ENCODE measurements at places on chromosomes 5 and 9. TPM values are rescaled to one million over a fixed set of nuclear protein-coding genes. Genes with fewer than 3 reads are reported as not detected.

PCDHGA11 gene
- total RNA-seq: 0.06 TPM

LTC4S gene
- total RNA-seq: not detected

FOXD4L4 gene
- 0.10 TPM for total RNA-seq

PCDHGB7 gene
- total RNA-seq: not detected

LCP2 gene
- 199 TPM for total RNA-seq

CD274 gene
- total RNA-seq: 22.0 TPM

ROPN1L gene
- not detected for total RNA-seq

SCGB3A1 gene
- total RNA-seq: 1.1 TPM

GRCh38 chr5:17212996-17213395 lies 4.4 kb upstream of the BASP1 start:
- no peak for DNase-seq

DNA sequence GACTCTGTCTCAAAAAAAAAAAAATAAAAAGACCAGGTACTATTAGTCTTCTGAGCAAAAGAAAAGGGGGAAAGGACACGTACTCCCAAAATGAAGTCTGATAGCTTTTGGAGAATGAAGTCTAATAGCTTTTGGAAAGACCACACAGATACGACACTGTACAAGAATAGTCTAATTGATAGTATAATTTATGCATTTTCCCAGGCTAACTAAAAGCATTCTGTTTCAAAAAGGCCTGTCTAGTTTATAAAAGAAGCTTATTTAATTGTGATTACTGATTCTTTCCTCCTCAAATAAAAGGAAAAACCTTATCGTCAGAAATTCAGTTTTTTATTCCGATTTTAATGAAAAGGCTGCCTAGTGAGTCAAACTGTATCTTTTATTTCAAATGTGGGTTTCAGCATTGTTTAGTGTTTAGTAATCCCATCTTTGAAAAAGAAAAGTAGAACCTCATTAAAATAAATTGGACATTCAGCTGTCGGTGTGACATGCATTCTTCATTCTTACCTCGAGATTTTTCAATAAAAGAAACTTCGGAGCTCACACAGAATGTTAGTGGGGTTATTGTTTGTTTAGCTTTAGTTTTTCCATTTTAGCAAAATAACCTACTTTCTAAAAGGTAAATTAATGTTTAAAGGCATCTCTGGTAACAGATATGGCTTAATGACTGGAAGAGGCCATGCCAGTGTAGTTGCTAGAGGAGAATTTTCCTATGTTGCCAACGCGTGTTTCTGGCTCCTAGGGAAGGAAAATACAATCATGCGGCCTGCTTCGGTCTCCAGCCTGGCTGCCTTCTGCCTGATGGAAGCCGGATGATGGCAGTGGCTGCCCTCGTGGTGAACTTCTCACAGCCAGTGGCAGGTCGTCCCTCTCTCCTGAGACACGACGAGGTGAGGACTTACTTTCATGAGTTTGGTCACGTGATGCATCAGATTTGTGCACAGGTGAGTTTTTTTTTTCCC lies 70.0 kb downstream of the NLN start:
- no peak for DNase-seq

GRCh38 chr9:132181796-132182313 lies 20.0 kb downstream of the NTNG2 start:
- DNase-seq: no peak

DNA sequence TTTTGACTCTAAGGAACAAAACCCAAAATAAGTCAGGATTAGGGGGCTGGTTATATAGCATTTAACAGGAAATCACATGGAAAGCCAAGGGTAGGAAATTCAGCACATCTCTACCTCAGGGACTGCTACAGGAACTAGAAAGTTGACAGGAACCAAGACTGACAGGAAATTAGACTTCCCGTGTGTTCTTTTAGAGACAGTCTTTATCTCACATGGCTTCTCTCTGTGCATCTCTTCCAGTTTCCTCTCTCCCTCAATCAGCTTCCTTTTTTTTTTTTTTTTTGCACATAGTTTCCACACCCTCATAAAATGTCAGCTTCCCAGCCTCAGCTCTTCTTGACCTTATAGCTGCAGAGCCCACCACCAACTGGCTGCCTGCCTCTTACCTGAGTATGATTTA lies 4.8 kb downstream of the RECK start:
- DNase-seq: no peak

- DNase-seq: no peak
These were observed 211.1 kb upstream of the TLE4 start for GRCh38 chr9:79360387-79361347.

DNA sequence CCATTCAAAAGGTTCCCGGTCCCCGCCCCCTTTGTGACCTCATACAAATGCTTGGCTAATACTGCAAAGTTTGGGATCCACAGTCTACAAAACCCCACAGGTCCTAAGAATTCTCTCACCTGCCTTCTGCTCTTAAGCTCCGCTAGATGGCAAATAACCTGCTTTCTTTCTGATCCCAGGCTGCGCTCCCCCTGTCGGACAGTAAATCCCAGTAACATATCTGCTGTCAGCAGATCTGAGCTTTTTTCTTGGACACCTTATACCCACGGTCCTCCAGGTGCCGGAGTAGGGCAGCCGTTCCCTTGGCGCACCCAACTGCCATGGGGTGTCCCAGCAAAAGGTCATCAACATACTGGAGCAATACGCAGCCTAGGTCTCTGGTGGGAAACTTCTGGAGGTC lies 39.0 kb upstream of the PPP1R26 start:
- DNase-seq: no peak

DNA sequence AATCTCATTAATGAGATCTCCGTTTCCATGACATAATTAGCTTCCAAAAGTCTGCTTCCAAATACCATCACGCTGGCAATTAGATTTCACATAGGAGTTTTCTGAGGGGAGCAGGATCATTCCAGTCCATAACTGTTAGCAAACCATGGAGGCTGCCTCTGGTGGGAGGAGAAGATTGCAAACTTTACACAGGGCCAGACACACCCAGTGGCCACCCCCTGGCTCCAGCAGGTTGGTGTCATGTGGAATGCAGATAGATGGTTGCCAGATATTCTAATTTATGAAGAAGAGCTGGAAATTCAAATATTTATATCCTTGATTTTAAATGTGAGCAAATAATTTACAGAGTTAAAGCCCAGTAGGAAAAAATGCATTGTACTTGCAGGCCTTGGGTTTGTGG lies 164.2 kb downstream of the ICE1 start:
- no peak for DNase-seq

GRCh38 chr5:80503641-80504040 lies 15.7 kb downstream of the FAM151B start:
- no peak for DNase-seq

DNA sequence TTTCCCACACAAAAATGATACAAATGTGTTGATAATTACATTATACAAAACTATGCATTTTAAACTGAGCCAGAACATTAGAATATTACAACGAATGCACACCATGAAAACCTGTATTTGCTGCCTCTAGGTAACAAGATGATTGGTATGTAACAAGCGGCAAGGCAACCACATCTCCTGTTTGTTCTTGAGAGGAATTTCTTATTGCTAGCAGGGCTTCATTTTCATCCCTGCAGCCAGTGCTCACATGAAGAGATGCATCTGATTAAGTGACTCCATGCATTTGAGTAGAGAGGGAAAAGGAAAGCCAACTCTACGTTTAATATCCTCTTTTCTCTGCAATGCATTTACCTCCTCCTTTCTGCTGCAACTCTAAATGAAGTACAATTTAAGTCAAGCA lies 36.6 kb downstream of the FRMD3 start:
- DNase-seq: no peak

DNA sequence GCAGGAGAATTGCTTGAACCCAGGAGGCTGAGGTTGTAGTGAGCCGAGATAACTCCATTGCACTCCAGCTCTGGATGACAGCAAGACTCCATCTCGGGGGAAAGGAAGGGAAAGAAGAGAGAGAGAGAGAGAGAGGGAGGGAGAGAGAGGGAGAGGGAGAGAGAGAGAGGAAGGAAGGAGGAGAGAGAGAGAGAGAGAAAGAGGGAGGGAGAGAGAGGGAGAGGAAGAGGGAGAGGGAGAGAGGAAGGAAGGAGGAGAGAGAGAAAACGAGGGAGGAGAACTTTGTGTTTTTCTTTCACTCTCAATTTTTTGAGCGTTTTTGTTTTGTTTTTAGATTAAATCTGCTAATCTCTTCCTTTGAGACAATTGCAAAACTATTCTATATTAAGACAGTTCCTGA lies 46.9 kb downstream of the SPEF2 start:
- no peak for DNase-seq

DNA sequence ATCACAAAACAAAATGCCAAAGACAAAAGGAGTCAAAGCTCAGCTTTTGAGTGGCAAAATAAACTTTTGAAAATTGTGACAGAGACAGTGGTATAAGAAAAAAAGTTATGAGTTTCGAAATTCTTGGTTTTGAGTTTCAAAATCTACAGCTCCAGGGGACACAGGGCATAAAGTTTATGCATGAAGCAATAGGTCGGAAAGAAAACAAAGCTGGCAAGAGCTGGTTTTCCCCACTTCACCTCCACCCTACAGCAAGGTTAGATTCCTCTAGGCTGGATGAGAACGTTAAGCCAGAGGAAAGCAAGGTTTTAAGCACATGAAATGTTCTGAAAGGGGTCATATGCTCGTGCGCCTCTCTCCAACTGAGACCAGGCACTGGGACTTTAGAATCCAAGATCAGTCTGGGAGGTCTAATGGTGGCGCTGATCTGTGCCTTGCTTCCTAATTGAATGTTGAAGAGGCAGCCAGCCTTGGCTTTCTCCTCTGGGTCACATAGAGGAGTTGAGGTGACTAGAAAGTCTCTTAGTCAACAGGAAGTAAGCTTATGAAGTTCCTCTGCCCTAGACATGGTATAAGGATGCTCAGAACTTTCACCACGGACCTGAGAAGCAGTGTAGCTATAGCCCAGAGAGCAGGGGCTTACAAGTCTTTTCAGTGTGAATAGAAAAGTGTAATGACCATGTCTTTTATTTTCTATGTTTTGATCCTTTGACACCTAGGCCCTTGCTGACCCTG lies 167.7 kb upstream of the DMAC1 start:
- DNase-seq: no peak

- peak; percentile 71 for DNase-seq
These were observed 58.6 kb downstream of the IL6ST start for GRCh38 chr5:55936100-55936693.

DNA sequence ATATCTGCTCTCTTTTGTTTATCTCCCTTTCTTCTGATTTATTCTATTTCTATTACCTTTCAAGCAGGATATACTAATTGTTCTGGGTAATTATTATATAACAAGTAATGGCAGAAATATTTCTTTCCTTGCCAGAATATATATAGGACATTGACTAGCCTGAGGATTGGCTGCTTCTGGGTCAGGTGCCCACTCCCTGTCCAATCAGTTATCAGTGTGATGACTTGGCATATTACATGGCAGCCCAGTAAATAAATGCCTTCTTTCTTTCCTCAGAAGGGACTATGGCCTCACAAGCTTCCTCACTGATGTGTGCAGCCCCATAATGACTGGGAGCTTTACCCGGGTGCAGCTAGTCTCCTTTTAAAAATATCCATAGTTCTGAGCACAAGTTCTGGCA lies 301.1 kb downstream of the EFNA5 start:
- DNase-seq: no peak

- DNase-seq: peak; percentile 41
These were observed 4.1 kb downstream of the HBEGF start for GRCh38 chr5:140342287-140342686.

DNA sequence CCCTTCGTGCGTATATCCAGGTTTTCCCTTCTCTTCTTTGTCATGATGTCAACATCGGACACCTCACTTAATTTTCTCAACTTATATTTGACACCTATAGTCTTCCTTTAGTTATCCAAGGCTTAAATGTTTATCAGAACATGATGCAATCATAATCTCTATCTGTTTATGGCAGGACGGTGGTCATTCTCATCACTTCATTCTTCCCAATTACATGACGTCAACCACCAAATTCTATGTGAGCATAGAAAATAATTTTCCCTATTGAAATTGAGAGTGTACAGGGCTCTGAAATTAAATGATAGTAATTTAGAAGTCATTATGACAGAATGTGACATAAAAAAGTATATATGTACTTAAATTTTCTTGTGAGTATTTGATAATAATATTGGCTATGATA lies 345.4 kb downstream of the CDH9 start:
- no peak for DNase-seq

DNA sequence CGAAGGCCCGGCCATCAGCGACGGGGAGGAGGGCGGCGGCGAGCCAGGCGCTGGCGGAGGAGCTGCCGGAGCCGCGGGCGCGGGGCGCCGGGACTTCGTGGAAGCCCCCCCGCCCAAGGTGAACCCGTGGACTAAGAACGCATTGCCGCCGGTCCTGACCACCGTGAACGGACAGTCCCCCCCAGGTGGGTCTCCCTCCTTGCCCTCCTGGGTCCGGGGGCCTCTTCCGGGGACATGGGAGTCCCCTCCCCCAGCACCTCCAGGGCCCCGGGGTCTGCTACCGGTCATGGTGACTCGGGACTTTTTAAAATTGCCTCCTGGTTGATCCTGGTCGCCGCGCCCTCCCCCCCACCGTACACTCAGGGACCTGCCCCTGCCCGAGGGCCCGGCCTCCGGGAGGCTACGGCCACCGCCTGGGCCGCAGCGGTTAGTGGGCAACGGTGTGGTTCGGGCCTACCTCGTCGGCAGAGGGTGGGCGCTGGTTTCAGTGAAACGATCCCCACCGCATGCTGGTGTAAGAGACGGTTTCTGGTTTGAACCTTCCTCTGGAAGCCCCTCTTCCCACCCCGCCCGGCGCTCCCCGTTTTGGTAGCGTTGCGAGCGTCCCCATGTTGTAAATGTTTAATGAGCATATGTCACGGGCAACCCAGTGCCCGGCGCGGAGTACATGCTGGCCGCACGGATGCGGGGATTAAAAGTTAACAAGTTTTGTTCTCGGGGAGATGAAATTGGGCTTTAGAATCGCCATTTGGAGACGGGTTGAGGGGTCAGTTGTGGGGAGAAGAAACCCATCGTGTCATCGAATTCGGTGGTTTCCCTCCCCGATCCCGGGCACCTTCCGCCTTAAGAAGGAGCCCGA lies 1.1 kb downstream of the LARP1 start:
- DNase-seq: peak; percentile 32

DNA sequence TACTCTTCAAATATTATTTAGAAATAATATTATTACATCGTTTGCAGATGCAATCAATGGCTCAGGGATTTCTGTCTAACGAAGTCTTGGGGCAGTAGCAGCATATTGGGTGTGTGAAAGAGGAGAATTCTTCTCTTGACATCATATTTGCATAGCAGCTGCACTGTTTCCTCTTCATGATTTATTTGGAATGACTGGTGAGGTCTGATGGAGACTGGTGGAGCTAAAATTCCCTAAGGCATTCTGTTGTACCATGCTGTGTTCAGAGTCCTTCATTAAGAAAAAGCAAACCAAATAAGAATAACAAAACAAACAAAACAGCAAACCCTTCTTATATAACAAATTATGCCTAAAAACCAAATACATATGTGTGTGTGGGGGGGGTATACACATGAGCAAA lies 177.6 kb downstream of the DIRAS2 start:
- no peak for DNase-seq

DNA sequence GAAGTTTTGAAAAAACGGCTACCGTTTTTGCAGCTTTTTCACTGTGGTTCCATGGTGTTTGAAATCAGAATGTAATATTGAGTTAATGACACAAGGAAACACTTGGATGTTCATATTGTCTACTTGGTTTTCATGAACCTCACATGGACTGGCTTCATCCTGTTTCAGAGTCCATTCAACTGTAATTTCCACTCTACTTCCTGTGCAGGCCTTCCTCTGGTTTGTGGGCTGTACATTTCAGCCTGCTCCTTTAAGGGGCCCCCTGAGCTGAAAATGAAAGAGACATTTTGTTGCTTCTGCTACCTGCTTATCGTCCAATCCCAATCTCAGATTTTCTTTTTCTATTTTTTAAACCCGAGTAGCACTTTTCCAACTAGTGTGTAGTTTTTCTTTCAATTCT lies 41.8 kb upstream of the CDKN2B start:
- DNase-seq: peak; percentile 30

Data from activated naive CD8-positive, alpha-beta T cell treated with anti-CD3 and anti-CD28 coated beads for 36 hours (primary cell).